ENCODE measurements at places on chromosomes 4 and X. TPM values are rescaled to one million over a fixed set of nuclear protein-coding genes. Genes with fewer than 3 reads are reported as not detected.

DNA sequence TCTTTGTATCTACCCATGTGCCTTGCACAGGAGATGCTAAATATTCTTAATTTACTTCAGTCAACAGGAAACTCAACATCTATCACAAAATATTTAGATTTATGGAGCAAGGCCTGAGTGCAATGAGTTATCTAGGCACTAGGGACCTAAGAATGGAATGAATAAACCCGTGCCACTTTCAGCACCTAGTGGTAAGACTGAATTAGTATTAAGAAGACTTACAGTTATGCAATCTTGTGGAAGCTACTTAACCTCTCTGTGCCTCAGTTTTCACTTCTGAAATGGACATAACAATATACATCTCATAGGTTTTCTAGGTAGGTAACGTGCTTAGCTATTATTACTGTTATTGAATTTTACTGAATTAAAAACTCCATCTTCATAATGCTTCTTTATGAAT lies 144.6 kb upstream of the MAP3K15 start:
- no peak for DNase-seq

GRCh38 chr4:123696687-123697086 lies 300.1 kb downstream of the SPRY1 start:
- DNase-seq: no peak

DNA sequence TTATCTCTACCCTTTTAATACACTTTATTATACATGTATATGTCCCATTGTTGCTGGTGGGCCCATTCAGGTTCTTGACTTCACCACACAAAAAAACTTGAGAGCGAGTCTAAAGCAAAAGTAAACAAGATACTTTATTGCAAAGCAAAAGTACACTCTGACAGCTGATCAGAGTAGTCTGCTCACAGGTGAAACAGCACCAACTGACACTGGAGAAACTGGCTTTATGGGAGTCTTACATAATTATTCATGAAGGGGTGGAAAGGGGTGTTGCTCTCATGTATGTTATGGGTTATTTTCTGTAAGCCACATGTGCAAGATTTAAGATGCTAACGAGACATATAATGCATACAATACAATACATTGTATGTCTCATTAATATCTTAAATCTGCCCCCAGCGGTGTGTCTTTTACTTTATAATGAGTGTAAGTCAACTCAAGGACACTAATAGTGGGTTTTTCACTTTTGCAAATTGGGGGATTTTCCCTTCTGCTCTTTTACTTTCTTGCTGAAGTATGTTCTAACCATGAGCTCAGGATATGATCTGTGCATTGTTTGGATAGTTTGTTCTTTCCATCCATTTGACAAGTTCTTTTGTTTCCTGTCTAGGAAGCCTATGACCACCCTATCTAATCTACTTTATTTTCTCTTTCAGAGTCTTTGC lies 256.1 kb upstream of the ITM2A start:
- no peak for DNase-seq

DNA sequence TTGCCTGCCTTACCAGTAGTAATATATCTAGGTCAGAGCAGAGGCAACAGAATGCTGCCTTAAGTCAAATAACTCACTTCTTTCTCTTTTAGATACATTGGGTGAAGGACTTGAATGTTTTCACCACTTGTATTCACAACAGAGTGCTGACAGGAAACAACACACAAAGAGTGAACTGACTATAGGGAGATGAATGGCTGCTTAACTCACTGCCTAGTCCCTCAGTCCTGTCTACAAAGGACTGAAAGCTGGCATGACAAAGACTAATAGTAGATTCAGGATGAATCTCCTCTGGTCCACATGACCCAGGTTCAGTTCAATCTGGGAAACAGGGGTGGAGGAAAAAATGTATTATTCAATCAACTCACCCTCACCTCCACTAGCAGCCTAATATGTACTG lies 134.2 kb downstream of the GALNTL6 start:
- no peak for DNase-seq

- no peak for DNase-seq
These were observed 692.5 kb downstream of the CENPC start for GRCh38 chr4:66852843-66853242.

DNA sequence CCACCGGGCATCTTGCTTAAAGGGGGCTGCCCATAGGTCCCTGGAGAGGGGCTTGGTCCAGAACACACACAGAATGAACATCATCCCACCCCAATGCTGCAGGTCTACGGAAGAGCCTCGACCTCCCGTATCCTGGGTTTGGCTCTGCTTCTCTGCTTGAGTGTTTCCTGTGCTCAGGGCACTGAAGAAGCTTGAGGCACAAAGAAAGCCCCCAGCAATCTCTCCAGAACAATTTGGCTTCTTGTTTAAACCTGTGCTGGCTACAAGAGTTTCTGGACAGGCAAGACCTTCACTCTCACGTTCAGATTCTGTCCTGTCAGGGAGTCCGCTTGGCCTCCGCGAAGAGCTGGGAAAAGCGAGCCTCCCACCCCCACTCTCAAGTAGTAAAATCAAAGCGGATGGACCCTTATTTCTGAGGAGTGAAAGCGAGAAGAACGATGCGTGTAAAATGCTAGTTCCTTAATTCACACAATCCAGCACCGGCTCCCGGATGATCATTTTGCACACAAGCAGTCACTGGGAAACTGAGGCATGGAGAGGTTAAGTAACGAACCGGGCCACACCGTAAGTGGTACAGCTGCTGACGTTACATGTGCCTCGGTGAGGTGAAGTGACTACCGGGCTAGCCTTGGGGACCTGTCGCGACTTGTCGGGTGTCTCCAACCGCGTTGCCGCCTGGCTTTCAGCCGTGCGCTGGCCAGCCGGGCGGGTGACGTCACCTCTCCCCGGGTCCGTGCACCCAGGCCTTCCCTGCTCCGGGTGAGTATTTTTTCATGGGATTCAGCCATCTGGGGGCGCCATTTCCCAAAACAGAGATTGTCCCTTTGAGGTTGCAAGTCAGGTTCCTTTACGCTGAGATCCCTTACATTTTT lies 3.1 kb upstream of the SFRP2 start:
- no peak for DNase-seq

DNA sequence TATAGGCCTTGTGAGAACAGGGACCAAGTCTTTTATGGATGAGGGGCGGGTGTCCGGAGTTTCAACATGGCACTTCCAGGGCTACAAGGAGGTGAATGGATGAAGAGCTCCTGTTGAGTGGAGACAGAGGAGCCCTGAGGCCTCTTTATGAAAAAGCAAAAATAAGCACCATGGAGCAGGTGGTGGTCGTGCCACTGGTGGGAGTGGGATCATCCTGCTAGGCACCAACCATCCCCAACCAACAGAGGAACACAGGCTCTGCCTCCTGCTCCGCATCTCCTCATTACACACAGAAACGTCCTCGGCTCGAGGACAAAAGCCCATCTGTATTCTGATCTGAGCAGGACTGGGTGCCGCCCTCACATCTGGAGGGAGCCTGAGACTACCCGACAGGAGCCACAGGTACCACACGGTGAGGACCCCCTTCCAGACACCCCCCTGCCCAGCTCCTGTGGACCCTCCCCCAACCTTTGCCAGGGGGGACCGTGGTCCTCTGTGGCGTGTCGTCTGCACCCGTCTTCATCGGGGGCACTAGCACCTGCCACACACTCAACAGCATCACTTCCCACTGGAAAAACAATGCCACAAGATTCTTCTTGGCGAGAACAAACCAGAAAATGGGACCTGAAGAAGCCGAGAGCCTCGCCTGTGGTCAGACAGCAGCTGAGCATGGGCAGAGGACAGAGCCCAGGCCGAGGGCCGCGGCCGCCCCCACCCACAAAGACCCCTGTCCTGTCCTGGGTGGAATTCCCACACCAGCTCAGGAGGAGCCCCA lies 3.9 kb upstream of the PDE6B start:
- DNase-seq: no peak

- no peak for DNase-seq
These were observed 432.3 kb downstream of the GALNTL6 start for GRCh38 chr4:172245516-172245915.

The AMBN gene
- not detected for total RNA-seq

The GPR173 gene
- 1.1 TPM for total RNA-seq

The PGRMC1 gene
- 75.3 TPM for total RNA-seq

The CFI gene
- 0.28 TPM for total RNA-seq

Measured in IMR-90 (cell line).